A172 (cell line): ENCODE measurements at places on chromosomes 3 and 15. TPM values are rescaled to one million over a fixed set of nuclear protein-coding genes. Genes with fewer than 3 reads are reported as not detected.

SAMD7 gene
- not detected in 2 replicates for total RNA-seq

TM2D3 gene
- total RNA-seq = 35.5 and 47.1 TPM in 2 replicates

DNA sequence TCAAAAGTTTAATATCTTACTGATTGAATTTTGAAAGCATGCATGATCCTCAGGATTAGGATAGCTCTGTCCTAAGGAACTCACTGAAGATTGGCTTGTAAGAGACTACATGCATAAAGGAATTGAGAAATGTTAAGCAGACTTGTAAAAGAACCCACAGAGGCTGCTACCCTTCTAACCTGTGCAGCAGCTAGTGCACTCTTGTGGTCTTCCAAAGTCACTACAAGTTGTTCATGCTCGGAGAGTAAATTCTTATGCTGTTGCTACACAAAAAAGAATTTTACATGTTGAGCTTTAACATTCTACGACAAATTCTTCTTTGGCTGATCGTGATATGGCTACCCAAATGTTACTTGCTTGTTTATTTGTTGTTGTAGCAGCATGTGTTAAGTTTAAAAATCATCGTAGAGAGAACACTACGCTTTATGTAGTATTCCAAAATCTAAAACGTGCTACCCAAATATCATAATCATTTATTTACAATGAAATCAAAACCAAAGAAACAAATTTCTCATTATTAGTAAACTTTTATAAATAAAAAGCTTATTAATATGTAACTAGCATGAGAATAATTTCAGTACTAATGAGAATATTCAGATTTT lies 55.0 kb downstream of the GOLIM4 start:
- DNase-seq = peak; percentile 74

SYNM gene
- 5.6 and 7.5 TPM in 2 replicates for total RNA-seq

DNA sequence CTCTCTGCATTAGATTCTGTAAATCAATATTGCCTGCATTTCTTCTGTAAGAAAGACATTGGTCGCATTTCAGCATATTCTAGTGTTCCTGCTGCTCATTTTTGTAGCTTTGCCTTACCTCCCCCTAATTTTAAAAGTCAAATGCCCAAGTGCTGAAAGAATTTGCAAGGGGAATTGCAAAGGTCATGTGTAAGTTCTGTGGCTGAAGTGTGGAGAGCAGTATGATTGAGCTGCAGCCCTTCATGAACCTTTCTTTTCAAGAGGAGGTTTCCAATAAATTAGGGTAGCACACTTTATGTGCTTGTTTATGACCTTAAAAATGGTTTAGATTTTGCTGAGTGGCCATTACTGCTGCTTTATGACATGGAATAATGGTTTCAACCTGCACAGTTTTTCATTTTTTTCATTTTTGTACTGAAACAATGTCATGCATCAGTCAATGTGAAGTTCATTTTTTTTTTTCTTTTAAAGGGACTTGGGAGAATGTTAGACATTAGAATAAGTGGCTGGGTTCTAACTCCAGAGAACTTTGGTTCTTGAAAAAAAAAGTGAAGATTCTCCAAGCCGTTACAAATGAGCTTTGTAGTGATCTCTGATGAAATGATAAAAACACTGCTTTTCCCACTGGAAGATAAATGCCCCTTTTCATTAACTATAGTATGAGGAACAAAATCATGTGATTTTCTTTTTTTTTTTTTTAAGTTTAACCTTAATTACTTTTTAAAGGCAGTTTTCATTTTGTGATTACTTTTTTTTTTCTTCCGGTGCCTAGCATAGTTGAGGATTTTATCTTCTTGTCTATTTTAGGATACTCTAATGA lies 99.6 kb downstream of the MITF start:
- no peak for DNase-seq
